Transverse colon (tissue), 4 donors: ENCODE measurements at places on chromosomes 3 and 15. TPM values are rescaled to one million over a fixed set of nuclear protein-coding genes. Genes with fewer than 3 reads are reported as not detected.

The MCF2L2 gene
- total RNA-seq, result 0.20 TPM

DNA sequence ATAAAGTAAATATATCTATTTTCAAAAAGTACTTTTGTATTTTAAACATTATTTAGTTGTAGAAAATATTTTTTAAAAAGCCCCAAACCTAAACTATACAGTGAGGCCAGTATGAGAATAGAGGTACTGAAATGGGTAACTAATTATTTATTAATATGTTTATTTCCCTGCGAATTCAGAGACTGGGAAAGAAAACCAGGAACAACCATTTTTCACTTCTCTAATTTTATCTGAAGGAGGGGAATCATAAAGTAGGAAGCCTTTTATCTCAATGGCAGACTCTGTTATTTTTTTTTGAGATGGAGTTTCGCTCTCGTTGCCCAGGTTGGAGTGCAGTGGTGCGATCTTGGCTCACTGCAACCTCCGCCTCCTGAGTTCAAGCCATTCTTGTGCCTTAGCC lies 63.6 kb upstream of the TRAK1 start:
- peaks cover 56% of the 10 kb centered on the region for H3K4me1 ChIP-seq
- no peaks in the 10 kb centered on the region for H3K36me3 ChIP-seq
- DNase-seq, result no peak
- no peaks in the 10 kb centered on the region for H3K27me3 ChIP-seq

DNA sequence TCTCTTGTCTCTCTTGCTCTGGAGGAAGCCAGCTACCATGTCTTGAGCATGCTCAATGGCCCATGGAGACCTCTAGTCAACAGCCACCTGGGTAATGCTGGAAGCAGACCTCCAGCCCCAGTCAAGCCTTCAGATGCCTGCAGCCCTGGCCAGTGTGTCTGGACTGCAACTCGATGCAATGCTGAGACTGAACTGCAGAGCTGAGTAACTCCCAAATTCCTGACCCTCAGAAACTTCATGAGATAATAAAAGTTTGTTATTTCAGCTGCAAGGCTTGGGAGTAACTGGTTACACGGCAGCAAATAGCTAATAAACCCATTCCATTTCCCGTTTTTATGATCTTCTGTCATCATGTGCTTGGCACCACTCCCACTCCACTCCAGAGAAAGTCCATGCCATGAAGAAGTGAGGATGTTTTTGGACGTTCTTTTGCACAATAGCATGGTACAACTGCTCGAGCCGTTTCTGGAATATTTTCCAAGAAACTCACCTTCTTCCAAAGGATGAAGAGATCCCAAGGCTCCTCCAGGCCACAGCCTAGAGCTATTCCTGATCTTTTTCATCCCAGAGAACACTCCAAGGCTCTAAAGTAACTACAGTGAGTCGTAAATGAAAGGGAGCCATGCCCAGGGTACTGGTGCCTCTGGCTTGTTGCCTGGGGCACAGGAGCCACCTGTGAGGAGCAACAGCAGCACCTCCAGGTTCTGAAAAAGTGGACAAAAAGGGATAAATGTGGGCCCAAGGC lies 72.0 kb upstream of the KLF13 start:
- peaks cover 27% of the 10 kb centered on the region for H3K4me1 ChIP-seq
- peak overlapping the region; percentile 3 for H3K4me3 ChIP-seq
- DNase-seq, result peak; percentile 77
- H3K27ac ChIP-seq, result peak overlapping the region; percentile 63
- H3K27me3 ChIP-seq, result no peaks in the 10 kb centered on the region

DNA sequence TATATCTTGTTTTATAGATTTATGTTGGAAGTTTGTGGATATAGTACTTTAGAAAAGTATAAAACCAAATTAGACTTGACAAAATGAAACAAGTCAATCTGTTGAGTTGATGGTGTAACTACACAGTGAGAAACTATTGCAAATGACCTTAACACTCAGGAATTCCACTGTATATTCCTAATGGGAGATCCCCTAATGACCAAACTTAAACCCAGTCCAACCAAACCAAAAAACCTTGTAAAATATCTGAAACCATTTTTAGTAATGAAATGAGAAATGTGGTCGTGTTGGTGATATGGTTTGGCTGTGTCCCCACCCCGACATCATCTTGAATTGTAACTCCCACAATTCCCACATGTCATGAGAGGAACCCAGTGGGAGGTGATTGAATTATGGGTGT lies 31.9 kb upstream of the ATP13A3 start:
- DNase-seq, result no peak
- H3K4me1 ChIP-seq, result peaks cover 16% of the 10 kb centered on the region
- H3K27me3 ChIP-seq, result no peaks in the 10 kb centered on the region
- no peak overlapping the region for H3K27ac ChIP-seq
- no peaks in the 10 kb centered on the region for H3K36me3 ChIP-seq

DNA sequence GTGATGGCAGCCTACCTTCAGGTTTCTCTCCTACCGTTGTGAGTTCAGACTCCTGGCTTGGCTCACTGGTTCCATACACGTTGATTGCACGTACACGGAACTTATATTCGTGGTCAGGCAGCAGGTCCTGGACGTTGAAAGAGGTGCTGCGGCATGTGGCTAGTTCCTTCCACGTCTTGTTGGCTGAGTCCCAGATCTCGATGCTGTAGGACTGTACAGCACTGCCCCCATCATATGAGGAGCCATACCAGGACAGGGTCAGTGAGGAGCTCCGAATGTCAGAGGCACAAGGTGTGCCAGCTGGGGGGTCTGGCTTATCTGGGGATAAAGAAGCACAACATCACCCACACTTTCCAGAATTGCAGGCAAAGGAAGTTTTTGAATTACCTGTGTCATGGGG lies 72.3 kb upstream of the HACD2 start:
- peaks cover 72% of the 10 kb centered on the region for H3K4me1 ChIP-seq
- peak overlapping the region; percentile 90 for H3K27ac ChIP-seq
- no peaks in the 10 kb centered on the region for H3K36me3 ChIP-seq
- no peaks in the 10 kb centered on the region for H3K27me3 ChIP-seq
- no peak overlapping the region for H3K4me3 ChIP-seq
